HCT116 (cell line): ENCODE measurements at places on chromosomes 6 and 20. TPM values are rescaled to one million over a fixed set of nuclear protein-coding genes. Genes with fewer than 3 reads are reported as not detected.

Gene CCR6
- not detected for total RNA-seq

Gene RIN2
- total RNA-seq, result 1.5 TPM

Gene NFATC2
- 5.0 TPM for total RNA-seq

Gene TOMM34
- total RNA-seq, result 51.7 TPM

Gene POU5F1
- total RNA-seq, result 1.9 TPM

Gene TREML1
- total RNA-seq, result not detected

DNA sequence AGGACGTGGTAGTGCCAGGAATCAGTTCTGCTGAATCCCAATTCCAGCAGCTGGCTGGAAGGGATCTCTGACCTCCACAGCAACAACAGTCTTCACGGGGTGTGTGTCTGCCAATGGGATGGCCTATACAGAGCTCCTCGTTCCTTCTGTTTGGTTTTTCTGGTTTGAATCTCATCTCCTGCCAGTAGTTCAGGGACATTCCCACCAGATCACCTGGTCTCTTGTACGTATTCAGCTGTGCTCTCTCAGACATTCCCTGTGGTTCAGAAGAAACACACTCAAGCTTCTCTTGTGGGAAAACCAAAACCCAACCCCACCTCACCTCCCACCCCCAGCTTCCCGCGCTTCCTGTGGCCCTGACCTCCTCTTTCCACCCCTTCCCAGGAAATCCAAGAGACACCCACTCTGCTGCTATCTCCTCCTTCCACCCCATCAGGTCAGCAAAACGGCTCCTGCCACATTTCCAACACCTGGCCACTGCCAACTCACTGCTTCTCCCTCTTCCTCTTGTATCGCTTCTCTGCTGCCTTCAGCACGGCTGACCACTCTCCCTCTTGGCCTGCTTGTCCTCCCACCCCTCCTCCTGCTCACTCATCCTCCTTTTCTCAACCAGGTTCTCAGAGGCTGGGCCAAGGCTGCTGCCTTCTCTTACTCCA is 63.3 kb upstream of the PTGIS start:
- H3K27me3 ChIP-seq, result no peaks in the 10 kb centered on the region
- no peak for DNase-seq
- peaks cover 20% of the 10 kb centered on the region for H3K36me3 ChIP-seq
- H3K4me3 ChIP-seq, result no peak overlapping the region

DNA sequence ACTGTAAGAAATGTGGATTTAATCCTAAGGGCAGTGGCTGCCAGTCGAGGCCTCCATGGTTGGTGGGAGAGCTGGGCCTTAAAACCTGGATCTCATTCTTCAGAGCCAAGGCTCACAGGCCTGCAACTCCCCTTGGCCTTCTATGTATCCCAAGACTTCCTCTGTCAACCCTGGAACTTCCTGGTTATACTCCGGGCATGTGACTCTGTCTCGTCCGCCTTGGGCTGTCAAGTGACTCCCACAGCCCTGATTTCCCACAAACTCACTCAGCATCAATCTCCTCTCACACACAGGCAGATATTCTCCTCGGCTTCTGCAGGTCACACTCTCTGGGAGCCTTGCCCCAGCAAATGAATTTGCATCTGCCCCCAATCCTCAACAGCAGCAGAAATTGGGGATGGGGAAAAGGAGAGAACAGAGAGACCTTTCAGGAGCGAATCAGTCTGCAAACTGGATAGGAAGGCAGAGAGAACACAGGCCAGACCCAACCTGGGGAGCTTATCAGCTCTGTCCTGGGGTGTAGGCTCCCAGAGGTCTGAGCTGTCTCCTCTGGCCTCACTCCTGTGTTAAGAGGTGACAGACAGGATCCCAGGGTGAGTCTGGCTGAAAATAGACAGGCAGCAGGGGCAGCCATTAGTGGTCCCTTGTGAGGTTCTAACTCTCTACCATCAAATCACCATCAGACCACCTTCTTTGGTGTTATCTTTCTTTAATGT is 30.4 kb upstream of the PREX1 start:
- no peak overlapping the region for H3K4me3 ChIP-seq
- H3K36me3 ChIP-seq, result no peaks in the 10 kb centered on the region
- no peak overlapping the region for H3K27ac ChIP-seq
- no peaks in the 10 kb centered on the region for H3K27me3 ChIP-seq

DNA sequence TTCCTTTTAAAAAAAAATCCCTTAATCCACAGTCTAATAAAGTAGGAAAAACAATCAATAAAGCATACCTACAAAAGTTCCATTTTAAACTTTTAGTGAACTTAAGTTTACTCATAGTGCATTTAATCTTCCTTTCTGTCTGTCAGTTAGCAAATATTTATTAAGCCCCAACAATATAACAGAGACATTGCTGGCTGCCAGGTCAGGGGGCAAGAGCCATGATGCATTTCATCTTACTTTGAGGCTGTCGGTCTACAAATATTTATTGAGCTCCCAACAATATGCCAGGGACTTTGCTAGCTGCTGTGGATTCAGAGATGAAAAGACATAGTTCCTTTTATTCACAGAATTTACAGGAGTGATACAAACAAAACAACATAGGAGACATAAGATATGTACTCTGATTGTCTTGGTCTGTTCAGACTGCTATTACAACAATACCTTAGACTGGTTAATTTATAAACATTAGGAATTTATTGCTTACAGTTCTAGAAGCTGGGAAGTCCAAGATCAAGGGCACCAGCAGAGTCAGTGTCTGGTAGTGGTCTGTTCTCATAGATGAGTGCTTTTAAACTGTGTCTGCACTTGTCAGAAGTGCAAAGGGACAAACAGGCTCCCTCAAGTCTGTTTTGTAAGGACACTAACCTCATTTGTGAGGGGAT is 118.6 kb downstream of the PLCB1 start:
- no peak overlapping the region for H3K27ac ChIP-seq
- H3K4me3 ChIP-seq, result no peak overlapping the region
- DNase-seq, result no peak
- H3K4me1 ChIP-seq, result no peaks in the 10 kb centered on the region

DNA sequence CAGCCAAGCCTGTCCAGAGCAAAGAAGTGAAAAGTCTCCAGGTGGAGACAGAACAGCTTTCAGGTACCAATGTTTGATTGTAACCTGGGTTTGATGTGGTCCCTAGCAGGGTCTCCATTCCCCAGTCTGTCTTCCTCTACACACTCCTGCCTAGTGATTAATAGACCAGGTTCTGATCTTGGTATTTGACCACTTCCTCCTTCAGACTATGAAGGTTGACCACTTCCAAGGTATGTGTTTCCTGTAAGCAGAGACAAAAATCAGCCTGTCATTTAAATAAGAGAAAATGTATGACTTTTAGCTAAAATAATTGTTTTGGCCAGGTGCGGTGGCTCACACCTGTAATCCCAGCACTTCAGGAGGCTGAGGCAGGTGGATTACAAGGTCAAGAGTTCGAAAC is 41.8 kb upstream of the TOP1 start:
- DNase-seq, result no peak
- no peaks in the 10 kb centered on the region for H3K27me3 ChIP-seq
- no peak overlapping the region for H3K27ac ChIP-seq

DNA sequence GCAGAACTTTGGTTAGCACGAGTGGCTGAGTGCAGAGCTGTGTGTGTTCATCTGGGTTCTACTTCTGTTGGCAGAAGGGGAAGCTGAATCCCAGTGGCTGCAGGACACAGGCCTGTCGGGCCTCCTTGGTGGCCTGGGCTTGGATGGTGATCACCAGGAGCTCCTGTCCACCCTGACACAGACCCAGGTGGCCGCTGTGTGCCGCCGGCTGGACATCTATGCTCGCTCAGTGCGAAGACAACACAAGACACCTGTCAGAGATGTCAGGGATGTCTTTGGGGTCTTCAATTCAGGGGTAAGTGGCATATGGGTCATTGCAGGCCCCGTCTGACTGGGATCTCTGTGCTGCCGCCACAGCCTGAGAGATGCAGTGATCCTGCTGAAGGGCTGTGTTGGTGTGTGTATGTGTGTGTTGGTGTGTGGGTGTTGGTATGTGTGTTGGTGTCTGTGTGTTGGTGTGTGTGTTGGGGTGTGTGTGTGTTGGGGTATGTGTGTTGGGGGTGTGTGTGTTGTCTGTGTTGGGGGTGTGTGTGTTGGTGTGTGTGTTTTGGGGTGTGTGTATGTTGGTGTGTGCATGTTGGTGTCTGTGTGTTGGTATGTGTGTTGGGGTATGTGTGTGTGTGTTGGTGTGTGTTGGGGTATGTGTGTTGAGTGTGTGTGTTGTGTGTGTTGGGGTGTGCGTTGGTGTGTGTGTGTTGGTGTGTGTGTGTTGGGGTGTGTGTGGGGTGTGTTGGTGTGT is 25.5 kb downstream of the ARHGAP40 start:
- no peaks in the 10 kb centered on the region for H3K36me3 ChIP-seq
- no peak overlapping the region for H3K4me3 ChIP-seq
- H3K27ac ChIP-seq, result no peak overlapping the region
- no peak for DNase-seq
- H3K27me3 ChIP-seq, result no peaks in the 10 kb centered on the region

DNA sequence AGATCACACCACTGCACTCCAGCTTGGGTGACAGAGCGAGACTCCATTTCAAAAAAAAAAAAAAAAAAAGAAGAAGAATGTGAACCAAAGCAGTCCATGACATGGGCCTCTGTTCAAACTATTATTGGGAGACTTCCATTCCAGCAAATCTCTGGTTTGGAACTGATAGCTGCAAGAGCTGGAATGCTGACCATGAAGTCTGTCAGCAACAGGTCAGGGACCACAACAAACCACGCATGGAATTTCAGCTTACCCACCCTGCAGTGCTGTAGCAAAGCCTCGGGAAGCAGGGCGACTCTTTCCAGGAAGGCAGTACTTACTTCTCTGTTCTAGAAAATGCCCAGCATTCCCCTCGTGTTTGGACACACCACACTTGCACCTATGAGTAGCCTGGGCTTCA is 34.1 kb upstream of the TBC1D7 start:
- H3K4me1 ChIP-seq, result no peaks in the 10 kb centered on the region
- no peak overlapping the region for H3K27ac ChIP-seq
- H3K27me3 ChIP-seq, result no peaks in the 10 kb centered on the region
- no peak for DNase-seq

DNA sequence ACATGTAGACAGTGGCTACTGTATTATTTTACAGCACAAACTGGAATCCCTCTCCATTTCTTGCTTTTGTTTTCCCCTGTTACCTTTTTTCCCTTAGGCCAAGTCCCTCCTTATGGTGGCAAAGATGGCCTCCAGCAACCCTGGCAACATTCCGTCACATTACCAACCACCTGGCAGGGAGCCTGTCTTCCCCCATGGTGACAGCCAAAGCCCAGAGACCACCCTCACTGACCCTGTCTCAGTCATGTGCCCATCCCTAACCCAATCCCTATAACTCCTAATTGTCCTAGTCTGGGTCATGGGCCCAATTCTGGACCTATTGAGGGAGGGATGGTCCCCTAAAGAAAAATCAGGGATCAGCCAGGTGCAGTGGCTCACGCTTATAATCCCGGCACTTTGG is 27.6 kb downstream of the PARD6B start:
- no peak overlapping the region for H3K4me3 ChIP-seq
- H3K36me3 ChIP-seq, result no peaks in the 10 kb centered on the region
- H3K4me1 ChIP-seq, result peaks cover 76% of the 10 kb centered on the region
- no peak for DNase-seq
- H3K27ac ChIP-seq, result no peak overlapping the region

GRCh38 chr20:57922083-57922482 is 212.3 kb upstream of the PMEPA1 start:
- no peak overlapping the region for H3K27ac ChIP-seq
- no peaks in the 10 kb centered on the region for H3K4me1 ChIP-seq
- no peaks in the 10 kb centered on the region for H3K36me3 ChIP-seq

GRCh38 chr6:79232696-79233462 is 1.6 kb downstream of the HMGN3 start:
- H3K4me3 ChIP-seq, result peak overlapping the region; percentile 94
- H3K27me3 ChIP-seq, result no peaks in the 10 kb centered on the region
- no peak for DNase-seq
- H3K36me3 ChIP-seq, result no peaks in the 10 kb centered on the region

- H3K4me3 ChIP-seq, result no peak overlapping the region
- H3K36me3 ChIP-seq, result no peaks in the 10 kb centered on the region
- peaks cover 7% of the 10 kb centered on the region for H3K4me1 ChIP-seq
- peak; percentile 7 for DNase-seq
- peak overlapping the region; percentile 25; the same call in 1 of the 2 replicates for H3K27ac ChIP-seq
- H3K27me3 ChIP-seq, result no peaks in the 10 kb centered on the region
Observed at GRCh38 chr6:157648561-157648960, 174.5 kb upstream of the SNX9 start.

DNA sequence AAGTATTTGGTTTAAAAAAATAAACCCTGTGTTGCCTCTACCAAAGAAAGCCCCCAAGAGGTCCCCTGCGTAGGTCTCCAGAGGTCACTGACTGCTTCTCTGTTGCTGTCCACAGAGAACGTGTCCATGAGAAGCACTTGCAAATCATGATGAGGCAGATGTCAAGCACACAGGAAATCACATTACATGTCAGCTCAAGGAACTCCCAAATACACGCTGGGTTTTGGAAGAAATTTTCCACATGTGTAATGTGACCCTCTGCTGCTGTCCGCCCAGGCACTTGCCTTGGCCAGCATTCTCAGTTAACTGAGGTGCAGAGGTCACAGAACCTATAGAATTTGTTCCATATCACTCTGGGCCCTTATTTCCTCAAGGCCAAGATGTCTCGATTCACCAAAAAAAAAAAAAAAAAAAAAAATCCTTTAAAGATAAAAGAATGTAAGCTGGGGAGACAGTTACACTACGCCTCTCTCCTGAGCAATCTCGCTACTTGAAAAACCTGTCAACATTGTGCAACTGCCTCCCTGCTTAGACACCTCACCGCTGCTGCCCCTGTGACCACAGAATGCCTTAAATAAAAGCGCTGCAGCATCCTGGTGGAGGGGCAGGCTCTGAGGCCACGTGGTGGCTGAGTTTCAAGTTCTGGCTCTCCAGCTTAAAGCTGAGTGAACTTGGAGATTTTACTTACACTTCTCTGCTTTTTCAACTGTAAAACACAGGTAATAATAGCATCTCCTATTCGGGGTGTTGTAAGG is 42.3 kb downstream of the SLC22A23 start:
- no peaks in the 10 kb centered on the region for H3K36me3 ChIP-seq
- H3K27ac ChIP-seq, result no peak overlapping the region
- H3K4me3 ChIP-seq, result no peak overlapping the region
- DNase-seq, result no peak

- peaks cover 20% of the 10 kb centered on the region for H3K4me1 ChIP-seq
- DNase-seq, result no peak
- H3K36me3 ChIP-seq, result peaks cover 5% of the 10 kb centered on the region; the same call in 1 of the 2 replicates
- H3K27ac ChIP-seq, result peak overlapping the region; percentile 85; the same call in 1 of the 2 replicates
- peak overlapping the region; percentile 79 for H3K4me3 ChIP-seq
Observed at GRCh38 chr20:41138475-41139226, 1.3 kb downstream of the PLCG1 start.

GRCh38 chr6:52839124-52840055 is 1.2 kb downstream of the GSTA5 start:
- DNase-seq, result peak; percentile 70
- H3K4me3 ChIP-seq, result no peak overlapping the region
- H3K27me3 ChIP-seq, result no peaks in the 10 kb centered on the region
- no peaks in the 10 kb centered on the region for H3K4me1 ChIP-seq
- no peaks in the 10 kb centered on the region for H3K36me3 ChIP-seq

GRCh38 chr6:70843328-70843918 is 113.4 kb downstream of the B3GAT2 start:
- no peak overlapping the region for H3K27ac ChIP-seq
- H3K4me3 ChIP-seq, result no peak overlapping the region
- DNase-seq, result no peak
- H3K27me3 ChIP-seq, result no peaks in the 10 kb centered on the region
- no peaks in the 10 kb centered on the region for H3K36me3 ChIP-seq

GRCh38 chr6:168440520-168441433 is at the start of gene SMOC2:
Gene SMOC2, plus strand, starts transcription at chr6:168441184. Its CDS starts 187 bp downstream, at chr6:168441371.
- H3K27ac ChIP-seq, result no peak within 1 kb of the TSS
- peaks cover 25% of the 10 kb centered on the region for H3K27me3 ChIP-seq
- H3K4me1 ChIP-seq, result no peaks in the 10 kb centered on the region
- no peak for DNase-seq
- H3K36me3 ChIP-seq, result no peaks in the 10 kb centered on the region
- H3K4me3 ChIP-seq, result no peak within 1 kb of the TSS
